ENCODE measurements at places on chromosomes 1 and 21.

DNA sequence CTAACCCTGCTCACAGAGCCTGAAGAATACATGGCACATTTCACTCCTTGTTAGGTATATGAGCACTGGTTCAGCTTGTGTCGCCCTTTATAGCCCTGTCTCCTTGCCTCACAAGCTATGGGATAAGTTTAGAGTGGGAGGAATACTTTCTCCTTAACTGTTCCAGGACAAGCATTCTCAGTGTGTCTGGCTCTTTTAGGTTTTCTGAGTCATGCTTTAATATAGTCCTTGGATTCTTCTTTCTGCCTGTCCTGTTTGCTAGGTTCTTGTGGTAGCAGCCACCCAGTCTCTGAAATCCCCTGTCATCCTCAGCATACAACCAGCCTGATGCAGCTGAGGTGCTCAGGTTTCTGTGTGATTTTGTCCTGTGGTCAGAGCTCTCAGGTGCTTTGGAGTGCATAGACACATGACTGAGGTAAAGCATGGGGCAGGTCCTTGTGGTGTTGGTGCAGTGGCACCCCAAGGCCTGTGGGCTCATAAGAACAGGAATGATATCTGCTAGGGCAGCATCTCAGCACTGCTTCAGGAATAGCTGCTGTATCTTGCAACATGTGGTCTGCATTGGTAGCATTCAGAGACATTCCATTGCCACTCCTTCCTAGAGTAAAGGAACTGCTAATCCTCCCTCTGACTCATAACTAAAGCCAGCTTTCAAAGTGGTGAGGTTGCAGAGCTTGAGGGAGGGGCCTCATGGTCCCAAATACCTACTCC lies 14.2 kb upstream of the CASQ2 start:
- peak; percentile 45 for DNase-seq

- DNase-seq, result no peak
These were observed 17.0 kb downstream of the AGT start for GRCh38 chr1:230696722-230697437.

GRCh38 chr1:209585672-209586071 lies 2.2 kb downstream of the CAMK1G start:
- DNase-seq, result no peak

DNA sequence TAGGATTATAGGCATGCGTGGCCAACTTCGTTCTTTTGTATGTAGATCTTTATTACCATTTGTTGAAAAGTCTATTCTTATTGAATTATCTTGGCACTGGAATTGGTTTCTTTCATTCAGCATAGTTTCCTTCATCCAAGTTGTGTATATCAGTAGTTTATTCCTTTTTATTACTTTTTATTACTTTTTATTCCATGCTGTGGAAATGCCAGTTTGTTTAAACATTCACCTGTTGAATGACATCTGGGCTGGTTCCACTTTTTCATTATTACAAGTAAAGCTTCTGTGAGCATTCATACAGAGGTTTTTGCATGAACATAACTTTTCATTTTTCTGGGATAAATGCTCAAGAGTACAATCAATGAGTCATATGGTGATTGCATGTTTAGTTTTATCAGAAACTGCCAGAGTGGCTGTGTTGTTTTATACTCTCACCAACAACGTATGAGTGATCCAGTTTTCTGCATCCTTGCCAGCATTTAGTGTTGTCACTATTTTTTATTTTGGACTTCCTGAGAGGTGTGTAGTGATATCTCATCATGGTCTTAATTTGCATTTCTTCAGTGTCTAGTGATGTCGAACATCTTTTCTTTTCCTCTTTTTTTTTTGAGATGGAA lies 28.6 kb downstream of the PTPRU start:
- DNase-seq, result no peak

GRCh38 chr21:28832013-28832714 lies 160.5 kb downstream of the LTN1 start:
- DNase-seq, result no peak

- DNase-seq, result no peak
These were observed 45.7 kb downstream of the PLPP3 start for GRCh38 chr1:56533621-56534020.
